ENCODE measurements at places on chromosomes 6 and 20.
A peak's percentile ranks its signal among the peaks of the same experiment; 100 is the strongest.

- DNase-seq = no peak
Measured at GRCh38 chr6:380234-381218, 11.0 kb upstream of the IRF4 start.

DNA sequence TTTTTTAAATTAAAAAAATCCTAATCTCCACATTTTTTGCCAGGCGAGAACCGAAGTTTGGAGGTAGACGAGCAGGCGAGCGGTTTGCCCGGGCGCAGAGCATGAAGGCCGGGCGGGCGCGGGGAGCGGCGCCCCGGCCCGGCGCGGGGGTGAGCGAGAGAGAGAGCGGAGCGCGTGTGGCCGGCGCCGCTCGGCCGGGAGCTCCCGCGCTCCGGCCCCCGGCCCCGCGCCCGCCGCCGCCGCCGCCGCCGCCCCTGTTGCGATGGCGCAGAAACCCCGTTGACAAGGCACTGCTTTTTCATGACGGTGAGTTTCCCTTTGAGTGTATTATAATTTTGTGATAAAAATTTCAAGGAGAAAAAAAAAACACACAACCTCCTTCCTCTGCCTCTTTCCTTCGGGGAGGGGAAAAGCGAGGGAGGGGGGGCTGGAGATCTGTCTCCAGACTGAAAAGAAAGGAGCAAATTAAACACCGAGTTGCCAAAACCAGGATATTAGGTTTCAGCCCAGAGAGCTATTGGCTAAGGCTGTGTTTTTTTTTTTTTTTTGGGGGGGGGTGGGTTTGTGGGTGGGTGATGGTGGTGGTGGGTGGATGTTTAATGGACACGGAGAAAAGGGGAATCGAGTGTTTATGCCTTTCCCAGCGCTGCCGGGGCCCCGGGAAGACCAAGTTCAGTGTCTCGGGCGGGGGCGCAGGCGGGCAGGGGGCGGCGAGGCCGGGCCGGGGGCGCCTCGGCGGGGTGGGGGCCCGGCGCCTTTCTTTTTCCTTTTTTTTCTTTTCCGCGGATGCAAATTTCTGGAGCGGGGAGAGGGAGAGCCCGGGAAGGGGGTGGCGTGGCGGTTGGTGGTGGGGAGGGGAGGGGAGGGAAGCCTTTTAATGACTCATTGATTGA, at the start of gene BICRAL:
BICRAL (plus strand) TSS at position 257 of the 893 bp plus-strand sequence. CDS start 39,971 bp downstream, outside the sequence.
- peak; percentile 65 for DNase-seq

DNA sequence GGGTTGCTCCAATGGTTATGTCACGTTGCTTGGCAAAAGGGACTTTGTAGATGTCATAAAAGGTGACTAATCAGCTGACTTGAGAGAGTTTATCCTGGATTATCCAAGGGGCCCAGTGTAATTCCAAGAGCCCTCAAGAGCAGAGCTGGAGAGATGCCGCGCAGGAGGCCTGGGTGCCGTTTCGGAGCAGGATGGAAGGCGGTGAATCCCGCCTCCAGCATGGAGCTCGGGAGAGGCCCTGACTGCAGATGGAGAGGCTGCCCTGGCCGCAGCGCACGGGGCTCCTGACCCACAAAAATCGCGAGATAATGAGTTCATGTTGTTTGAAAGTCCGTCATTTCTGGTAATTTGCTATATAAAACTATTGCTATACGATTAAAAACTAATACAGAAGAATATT, 219.8 kb downstream of the ZDHHC14 start:
- no peak for DNase-seq

DNA sequence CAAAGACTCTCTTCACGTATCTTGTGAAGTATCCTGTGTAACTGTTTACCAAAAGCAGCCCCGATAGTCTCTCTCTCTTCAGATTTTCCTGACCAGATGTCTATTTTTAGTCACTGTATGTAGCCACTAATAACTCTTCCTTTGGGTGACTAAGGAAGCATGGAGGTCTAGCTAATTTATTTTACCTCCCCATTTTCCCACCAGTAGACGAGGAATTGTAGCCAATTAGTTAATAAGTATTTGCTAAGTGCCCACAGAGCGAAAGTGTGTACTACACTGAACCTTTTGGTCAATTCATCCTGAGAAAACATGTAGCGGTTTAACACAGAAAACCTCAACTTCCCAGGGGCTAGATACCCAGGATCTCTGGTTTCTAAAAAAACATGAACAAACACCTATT, 180.6 kb downstream of the TBX18 start:
- DNase-seq = no peak

DNA sequence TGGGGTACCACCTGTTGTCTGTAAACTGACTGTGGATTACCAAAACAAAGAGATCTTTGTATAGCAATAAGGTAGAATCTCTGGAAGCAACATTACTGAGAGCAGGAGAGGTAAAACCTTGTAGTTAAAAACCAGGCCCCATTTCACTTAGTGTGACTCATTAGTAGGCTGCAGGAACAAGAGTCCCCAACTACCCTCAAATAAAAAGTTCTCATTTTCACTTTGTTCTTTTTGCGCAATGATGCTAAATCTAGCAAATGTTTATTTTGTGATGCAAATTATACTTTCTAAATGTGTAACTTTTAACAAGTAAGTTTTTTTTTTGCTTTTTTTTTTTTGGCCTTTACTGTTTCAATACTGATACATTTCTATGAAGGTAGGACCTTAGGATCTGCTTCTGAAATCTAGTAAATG, 67.1 kb downstream of the ESF1 start:
- DNase-seq = no peak

DNA sequence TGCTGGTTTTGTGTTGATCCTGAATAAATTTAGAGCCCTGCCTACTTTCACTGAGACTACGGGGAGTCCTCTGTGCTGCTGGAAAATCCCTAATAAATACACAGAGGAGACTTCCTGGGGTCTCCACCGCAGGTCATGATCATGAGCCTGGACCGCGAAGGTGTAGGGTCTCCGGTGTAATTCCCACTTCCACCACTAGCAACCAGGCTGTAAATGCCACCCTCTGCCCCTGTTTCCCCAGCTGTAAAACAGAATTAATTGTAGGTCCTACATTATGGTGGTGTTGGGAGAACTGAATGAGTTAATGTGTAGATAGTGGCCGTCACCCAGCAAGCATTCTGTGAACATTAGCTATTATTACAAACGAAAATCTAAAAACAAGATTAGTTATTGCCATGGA, 191.6 kb upstream of the THBS2 start:
- no peak for DNase-seq

DNA sequence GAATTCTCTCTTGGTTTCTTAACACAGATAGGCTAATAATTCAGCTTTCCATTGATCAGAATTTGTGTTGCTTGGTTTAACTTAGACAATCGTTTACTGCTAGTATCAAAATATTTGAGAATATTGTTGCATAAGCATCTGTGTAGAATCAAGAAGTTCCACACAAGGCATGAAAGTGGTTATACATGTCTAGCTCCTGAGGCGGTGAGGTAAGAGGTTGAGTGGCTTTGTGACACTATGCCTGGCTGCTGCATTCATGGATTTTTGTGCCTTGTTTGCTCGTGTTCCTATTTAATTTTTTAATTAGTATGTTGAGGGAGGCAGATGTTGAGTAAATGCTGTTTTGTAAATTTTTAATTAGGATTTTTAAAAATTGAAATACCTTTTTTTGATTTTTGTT, 10.2 kb downstream of the PKIB start:
- no peak for DNase-seq
